ENCODE measurements at places on chromosomes 4 and X.

DNA sequence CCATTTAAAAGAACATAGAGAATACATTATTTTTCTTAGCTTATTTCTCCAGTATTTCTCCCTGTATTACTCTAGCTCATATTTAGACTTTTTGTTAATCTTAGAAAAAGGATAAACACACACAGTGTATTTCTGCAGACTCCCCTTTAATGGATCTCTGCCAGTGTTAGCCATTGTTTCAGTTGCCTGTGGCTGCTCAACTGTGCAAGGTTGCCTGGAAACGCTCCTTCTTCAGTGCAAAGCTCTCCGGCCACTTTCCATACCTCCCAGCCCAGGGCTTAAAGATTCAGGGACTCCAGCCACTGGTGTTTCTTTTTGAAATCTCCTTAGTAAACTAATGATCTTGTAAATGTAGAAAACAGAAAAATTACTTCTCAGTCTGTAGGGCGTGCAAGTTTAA, 104.9 kb downstream of the SLIT2 start:
- no peaks in the 10 kb centered on the region for H3K4me1 ChIP-seq
- no peaks in the 10 kb centered on the region for H3K27me3 ChIP-seq
- no peak overlapping the region for H3K4me3 ChIP-seq
- no peaks in the 10 kb centered on the region for H3K36me3 ChIP-seq
- H3K27ac ChIP-seq: no peak overlapping the region

DNA sequence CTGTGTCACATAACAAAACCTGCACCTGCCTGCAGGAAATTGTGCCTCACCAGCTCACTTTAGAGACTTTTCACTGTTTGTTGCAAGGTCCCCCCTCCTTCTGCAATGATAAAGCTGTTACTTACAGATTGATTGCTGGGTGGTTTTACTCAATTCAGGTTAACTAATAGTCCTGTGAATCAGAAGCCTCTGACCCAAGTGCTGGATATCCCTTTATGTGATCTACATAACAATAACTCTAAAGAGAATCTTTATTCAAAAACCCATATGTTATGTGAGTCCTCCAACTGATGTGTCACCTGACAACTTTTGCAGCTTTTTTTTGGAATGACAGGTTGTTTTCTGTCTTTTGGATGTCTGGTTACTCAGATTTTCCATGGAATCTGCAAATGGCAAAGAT, 2323.6 kb upstream of the TENM3 start:
- H3K36me3 ChIP-seq: no peaks in the 10 kb centered on the region
- H3K4me1 ChIP-seq: no peaks in the 10 kb centered on the region
- no peak for DNase-seq
- H3K27ac ChIP-seq: no peak overlapping the region
- no peak overlapping the region for H3K4me3 ChIP-seq

DNA sequence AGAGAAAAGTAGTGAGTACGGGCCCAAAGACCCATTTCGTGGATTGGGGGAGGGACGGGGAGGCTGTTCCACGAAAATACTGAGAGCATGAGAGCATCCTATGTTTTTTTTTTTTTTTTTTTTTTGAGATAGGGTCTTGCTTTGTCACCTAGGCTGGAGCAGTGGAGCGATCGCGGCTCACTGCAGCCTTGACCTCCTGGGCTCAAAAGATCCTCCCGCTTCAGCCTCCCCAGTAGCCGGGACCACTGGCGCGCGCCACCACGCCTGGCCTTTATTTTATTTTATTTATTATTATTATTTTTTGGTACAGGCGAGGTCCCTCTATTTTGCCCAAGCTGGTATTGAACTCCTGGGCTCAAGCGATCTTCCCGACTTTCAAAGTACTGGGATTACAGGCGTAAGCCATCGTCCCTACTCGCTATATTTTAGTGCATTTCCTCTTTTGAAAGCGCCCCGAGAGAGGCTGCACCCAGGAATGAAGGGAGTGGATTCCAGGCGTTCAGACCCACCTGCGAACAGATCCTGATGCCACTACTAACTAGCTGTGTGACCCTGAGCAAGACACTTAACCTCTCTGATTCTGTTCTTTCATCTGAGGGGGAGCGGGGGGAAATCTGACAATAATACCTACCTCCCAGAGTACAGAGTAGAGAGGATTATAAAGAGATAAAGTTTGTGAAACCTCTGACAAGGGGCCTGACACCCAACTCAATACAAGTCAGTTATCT, 5.4 kb upstream of the MSX1 start:
- H3K4me3 ChIP-seq: no peak overlapping the region
- no peak for DNase-seq
- no peak overlapping the region for H3K27ac ChIP-seq
- H3K27me3 ChIP-seq: peaks cover 60% of the 10 kb centered on the region

DNA sequence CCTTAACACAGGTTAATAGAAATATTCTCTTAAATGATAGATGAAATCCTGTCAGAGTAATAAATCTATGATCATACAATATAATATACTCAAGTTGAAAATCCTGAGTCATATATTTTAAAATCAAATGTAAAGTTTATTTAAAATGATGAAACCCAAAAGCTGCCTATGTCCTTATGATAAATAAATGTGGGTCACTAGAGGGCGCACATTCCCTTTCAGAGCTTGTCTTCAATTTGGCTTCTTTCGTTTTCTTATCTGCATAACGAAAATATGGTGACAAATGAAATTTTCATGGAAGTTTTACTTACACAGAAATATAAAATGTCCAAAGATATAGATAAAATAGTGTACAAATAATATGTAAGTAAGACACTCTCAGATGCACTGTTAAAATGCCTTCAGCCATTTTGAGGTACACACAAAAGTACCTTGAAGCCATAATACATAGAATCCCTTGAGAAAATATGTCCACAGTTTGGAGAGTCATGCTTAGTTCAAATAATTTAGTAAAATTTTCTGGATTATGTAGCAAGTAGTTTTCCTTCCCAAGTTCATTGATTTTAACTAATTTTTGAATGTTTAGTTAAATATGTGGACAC, 680.4 kb downstream of the DMD start:
- no peaks in the 10 kb centered on the region for H3K27me3 ChIP-seq
- H3K4me3 ChIP-seq: no peak overlapping the region
- no peaks in the 10 kb centered on the region for H3K4me1 ChIP-seq
- H3K36me3 ChIP-seq: no peaks in the 10 kb centered on the region
- H3K27ac ChIP-seq: no peak overlapping the region

- H3K36me3 ChIP-seq: no peaks in the 10 kb centered on the region
- no peak overlapping the region for H3K27ac ChIP-seq
- H3K4me3 ChIP-seq: no peak overlapping the region
- DNase-seq: no peak
- H3K27me3 ChIP-seq: no peaks in the 10 kb centered on the region
Measured at GRCh38 chrX:10537308-10537707, 83.1 kb downstream of the MID1 start.
